Kidney (tissue), 22 donors: ENCODE measurements at places on chromosomes 2 and 18. TPM values are rescaled to one million over a fixed set of nuclear protein-coding genes. Genes with fewer than 3 reads are reported as not detected.

DNA sequence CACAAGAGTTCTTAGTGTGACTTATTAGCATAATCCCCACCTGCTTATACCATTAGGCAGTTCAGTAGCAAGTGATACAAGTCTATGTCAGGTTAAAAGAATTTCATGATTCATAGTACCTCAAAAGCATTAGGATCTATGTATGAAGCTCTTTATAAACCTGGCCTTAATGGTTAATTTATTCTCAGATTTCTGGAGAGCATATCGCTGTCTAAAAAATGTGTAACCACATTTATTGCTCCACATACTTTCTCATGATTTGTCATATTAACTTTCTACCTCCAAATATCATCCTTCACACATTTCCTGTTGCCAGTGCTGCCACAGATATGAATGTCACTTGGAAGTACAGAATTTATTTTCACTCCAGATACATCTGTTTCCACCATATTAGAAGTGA is 332.8 kb upstream of the MAP2 start:
- no peak overlapping the region for H3K27ac ChIP-seq
- no peaks in the 10 kb centered on the region for H3K36me3 ChIP-seq

- H3K27me3 ChIP-seq: no peaks in the 10 kb centered on the region
- no peak overlapping the region for H3K4me3 ChIP-seq
- no peak for DNase-seq
- no peak overlapping the region for H3K27ac ChIP-seq
Measured at GRCh38 chr2:209663139-209663538, 108.5 kb upstream of the UNC80 start.

- peak overlapping the region; percentile 68 for H3K4me3 ChIP-seq
- peak overlapping the region; percentile 17 for H3K27ac ChIP-seq
- no peaks in the 10 kb centered on the region for H3K27me3 ChIP-seq
- H3K36me3 ChIP-seq: peaks cover 3% of the 10 kb centered on the region
- DNase-seq: peak; percentile 75
Measured at GRCh38 chr2:74464406-74464805, 776 bp downstream of the MOGS start.

The TCF23 gene
- 0.38 TPM for total RNA-seq

- no peak overlapping the region for H3K27ac ChIP-seq
- H3K4me1 ChIP-seq: no peaks in the 10 kb centered on the region
- no peak for DNase-seq
- no peaks in the 10 kb centered on the region for H3K27me3 ChIP-seq
- no peaks in the 10 kb centered on the region for H3K36me3 ChIP-seq
Measured at GRCh38 chr2:111667542-111668273, 216.3 kb downstream of the ANAPC1 start.

GRCh38 chr2:178910005-178910404 is 102.8 kb upstream of the TTN start:
- no peaks in the 10 kb centered on the region for H3K4me1 ChIP-seq
- DNase-seq: no peak
- H3K36me3 ChIP-seq: no peaks in the 10 kb centered on the region
- H3K4me3 ChIP-seq: no peak overlapping the region
- H3K27ac ChIP-seq: no peak overlapping the region
- H3K27me3 ChIP-seq: no peaks in the 10 kb centered on the region

The CRYBA2 gene
- total RNA-seq: not detected

GRCh38 chr2:210540471-210540870 is 15.9 kb upstream of the CPS1 start:
- no peak overlapping the region for H3K4me3 ChIP-seq
- no peaks in the 10 kb centered on the region for H3K4me1 ChIP-seq
- no peak overlapping the region for H3K27ac ChIP-seq
- no peak for DNase-seq

DNA sequence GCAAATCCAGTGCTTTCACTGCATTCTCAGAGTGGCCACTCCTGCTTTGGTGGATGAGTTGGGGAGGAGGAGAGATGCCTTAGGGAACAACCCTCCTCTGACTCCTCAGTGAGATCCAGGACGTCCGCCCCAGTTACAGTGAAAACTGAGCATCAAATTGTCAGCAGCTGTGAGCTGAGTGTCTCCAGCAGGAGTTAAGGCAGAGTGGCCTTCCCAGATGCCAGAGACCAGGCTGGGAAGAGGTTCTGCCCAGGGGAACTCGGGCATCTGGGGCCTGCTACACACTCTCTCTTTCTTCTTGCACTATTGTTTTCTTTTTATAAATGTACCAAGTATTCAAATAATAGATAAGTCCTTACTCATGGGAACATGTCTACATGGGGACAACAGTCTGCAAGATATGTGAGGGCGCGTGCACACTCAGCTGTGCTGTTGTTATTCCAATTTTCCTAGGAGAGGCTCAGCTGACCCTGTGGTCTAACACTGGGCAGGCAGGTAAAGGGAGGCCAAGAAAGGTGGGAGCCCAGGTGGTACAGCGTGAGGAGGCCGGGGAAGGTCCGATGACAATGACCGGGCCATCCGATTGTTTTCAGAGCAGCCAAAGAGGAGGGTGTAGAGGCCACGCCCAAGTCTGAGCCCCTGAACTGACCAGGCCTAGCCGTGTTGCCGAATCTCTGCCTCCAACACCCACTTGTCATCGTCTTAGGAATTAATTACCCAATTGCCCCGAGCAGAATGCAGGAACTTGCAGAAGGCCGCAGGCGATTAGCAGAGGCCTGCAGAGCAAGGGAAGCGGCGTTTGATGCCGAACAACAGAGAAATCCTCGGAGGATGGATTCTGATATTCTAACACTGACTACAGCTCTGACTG is 166.9 kb downstream of the ANAPC1 start:
- no peaks in the 10 kb centered on the region for H3K4me1 ChIP-seq
- no peaks in the 10 kb centered on the region for H3K36me3 ChIP-seq
- DNase-seq: no peak
- H3K4me3 ChIP-seq: no peak overlapping the region
- H3K27me3 ChIP-seq: no peaks in the 10 kb centered on the region
- H3K27ac ChIP-seq: no peak overlapping the region

DNA sequence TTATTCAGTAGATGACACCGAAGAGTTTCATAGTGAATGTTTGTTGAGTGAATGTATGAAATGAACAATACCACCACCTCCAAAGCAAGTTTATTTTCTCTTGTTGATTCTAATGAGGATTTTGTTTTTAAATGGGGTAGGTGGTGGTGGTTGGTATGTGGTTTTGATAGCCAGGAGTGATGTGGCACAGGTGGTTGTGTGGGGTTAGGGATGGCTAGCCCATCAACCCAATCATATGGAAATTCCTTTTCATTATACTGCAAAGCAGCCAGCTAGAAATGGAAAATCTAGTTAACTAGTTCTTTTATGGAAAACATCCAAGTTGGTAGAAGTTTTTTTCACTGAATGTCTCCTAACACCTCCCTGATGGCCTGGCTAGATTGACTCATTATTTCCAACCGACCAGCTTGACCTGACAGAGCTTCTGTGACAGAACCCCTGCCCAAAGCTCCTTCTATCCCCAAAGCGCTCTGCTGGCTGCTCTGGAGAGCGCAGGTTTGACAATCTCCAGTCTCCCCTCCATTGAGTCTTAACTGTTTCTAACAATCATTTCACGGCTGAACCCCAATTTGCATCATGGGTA is 376.9 kb downstream of the MTX2 start:
- no peak overlapping the region for H3K4me3 ChIP-seq
- H3K27me3 ChIP-seq: no peaks in the 10 kb centered on the region
- H3K27ac ChIP-seq: no peak overlapping the region
- H3K4me1 ChIP-seq: no peaks in the 10 kb centered on the region

GRCh38 chr2:113227290-113227689 is 51.4 kb downstream of the PAX8 start:
- H3K27me3 ChIP-seq: no peaks in the 10 kb centered on the region
- no peak overlapping the region for H3K4me3 ChIP-seq
- H3K36me3 ChIP-seq: peaks cover 7% of the 10 kb centered on the region
- peak overlapping the region; percentile 78 for H3K27ac ChIP-seq
- no peak for DNase-seq

GRCh38 chr2:69743847-69744264 is 1.9 kb downstream of the ANXA4 start:
- no peaks in the 10 kb centered on the region for H3K36me3 ChIP-seq
- no peak overlapping the region for H3K4me3 ChIP-seq
- no peak for DNase-seq
- peaks cover 13% of the 10 kb centered on the region for H3K4me1 ChIP-seq
- no peak overlapping the region for H3K27ac ChIP-seq
- no peaks in the 10 kb centered on the region for H3K27me3 ChIP-seq

- H3K4me3 ChIP-seq: no peak overlapping the region
- no peaks in the 10 kb centered on the region for H3K27me3 ChIP-seq
- peak; percentile 39 for DNase-seq
Measured at GRCh38 chr2:240626531-240627300, 1.4 kb downstream of the GPR35 start.

GRCh38 chr2:103383541-103383940 is 621.7 kb downstream of the TMEM182 start:
- no peaks in the 10 kb centered on the region for H3K27me3 ChIP-seq
- no peak for DNase-seq
- no peak overlapping the region for H3K27ac ChIP-seq
- H3K4me1 ChIP-seq: no peaks in the 10 kb centered on the region
- no peak overlapping the region for H3K4me3 ChIP-seq
